Stimulated activated CD8-positive, alpha-beta memory T cell treated with anti-CD3 and anti-CD28 coated beads, Interleukin-15, amount 100 ng/mL, for 48 hours (primary cell): ENCODE measurements at places on chromosomes 6 and 20.
A peak's percentile ranks its signal among the peaks of the same experiment; 100 is the strongest.

GRCh38 chr6:340991-341827, 48.9 kb downstream of the DUSP22 start:
- no peak for DNase-seq

GRCh38 chr20:48335308-48336050, 492.3 kb downstream of the PREX1 start:
- DNase-seq, result no peak

GRCh38 chr6:113172531-113172966, 684.6 kb upstream of the MARCKS start:
- DNase-seq, result no peak

- DNase-seq, result no peak
Observed at GRCh38 chr20:63205896-63206295, 10.0 kb downstream of the YTHDF1 start.

GRCh38 chr20:32332614-32333013, 25.5 kb upstream of the ASXL1 start:
- DNase-seq, result no peak

GRCh38 chr6:132931936-132932514, 117.7 kb downstream of the RPS12 start:
- no peak for DNase-seq

- no peak for DNase-seq
Observed at GRCh38 chr6:149855040-149855654, 9.0 kb downstream of the LRP11 start.

DNA sequence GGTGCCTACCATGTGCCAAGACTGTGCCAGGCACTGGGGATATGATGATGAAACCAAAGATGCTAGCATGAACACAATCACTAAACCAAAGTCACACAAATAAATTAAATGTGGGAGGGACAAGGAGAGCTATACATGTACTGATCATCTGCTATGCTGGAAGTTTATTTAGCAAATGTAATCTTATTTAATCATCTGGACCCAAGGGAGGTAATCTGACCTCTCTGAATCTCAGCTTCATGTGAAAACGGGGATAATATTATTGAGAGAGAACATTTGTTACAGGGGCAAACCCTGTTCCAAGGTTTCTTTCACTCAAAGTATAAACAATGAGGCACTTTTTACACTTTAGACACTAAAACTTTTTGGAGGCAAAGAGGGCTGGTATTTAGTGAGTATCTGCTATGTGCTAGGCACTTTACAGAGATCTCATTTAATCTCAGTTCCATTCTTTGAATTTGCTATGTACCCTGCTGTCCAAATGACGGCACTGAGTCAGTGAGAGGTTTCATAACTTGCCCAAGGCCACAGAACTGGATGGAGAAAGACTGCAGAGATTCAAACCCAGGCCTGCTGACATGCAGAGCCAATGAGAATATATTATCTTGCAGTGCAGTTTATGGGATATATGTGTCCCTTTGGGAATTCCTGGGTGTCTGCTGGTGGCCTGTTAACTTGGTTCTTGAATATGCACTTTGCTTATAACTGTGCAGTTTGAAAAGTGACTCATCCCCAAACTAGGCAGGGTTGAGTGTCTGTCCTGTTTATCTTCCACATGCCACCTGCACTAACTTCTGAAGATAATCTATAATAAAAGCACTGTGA, 3.3 kb upstream of the ASXL1 start:
- DNase-seq, result no peak

DNA sequence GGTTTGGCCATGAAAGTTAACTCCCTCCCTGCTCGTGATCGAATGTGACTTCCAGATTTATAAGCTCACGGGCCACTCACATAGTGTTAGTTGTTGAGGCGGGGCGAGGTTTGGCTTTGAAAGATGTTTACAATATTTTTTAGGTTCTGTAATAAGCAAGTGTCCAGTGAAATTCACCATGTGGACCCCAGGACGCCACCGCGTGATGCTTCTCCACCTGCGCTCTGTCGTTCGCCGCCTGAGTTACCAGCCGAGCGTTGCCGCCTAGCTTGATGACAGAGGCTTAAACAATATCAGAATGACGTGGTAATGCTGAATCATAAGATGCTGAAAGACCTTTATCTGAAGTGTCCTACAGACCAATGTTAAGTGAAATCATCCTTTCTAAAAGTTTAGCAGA, 241.0 kb downstream of the MYLK4 start:
- DNase-seq, result no peak

- DNase-seq, result no peak
Observed at GRCh38 chr6:35435074-35435837, 16.9 kb upstream of the FANCE start.

- DNase-seq, result no peak
Observed at GRCh38 chr20:19993958-19994669, 23.0 kb upstream of the NAA20 start.

DNA sequence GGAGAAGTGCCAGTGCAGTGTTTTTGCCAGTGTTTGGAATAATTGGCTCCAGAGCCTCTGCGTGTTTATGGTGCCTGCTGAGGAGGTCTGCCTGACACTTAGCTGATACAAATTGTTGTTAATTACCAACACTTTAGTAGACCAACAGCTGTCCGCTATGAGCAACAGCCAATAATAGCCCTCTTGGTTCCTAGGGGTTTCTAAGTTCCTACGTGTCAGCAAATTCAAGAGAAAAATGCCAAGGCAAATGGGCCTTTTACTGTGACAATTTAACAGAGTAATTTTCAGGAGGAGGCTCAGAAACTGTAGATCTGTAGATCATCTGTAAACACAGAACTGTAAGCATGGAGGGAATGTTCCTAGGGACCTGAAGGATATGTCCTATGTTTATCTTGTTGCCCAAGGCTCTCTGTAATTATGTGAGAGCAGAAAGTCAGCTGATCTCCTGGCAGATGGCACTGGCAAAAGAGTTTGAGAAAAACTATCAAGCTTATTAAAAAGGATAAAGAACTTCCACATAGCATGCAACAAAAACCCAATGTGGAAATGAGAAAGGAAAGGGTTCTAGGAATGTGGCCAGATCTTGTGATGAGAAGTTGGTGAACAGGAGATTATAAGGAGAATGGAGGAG, 157.7 kb downstream of the GJA1 start:
- DNase-seq, result no peak

DNA sequence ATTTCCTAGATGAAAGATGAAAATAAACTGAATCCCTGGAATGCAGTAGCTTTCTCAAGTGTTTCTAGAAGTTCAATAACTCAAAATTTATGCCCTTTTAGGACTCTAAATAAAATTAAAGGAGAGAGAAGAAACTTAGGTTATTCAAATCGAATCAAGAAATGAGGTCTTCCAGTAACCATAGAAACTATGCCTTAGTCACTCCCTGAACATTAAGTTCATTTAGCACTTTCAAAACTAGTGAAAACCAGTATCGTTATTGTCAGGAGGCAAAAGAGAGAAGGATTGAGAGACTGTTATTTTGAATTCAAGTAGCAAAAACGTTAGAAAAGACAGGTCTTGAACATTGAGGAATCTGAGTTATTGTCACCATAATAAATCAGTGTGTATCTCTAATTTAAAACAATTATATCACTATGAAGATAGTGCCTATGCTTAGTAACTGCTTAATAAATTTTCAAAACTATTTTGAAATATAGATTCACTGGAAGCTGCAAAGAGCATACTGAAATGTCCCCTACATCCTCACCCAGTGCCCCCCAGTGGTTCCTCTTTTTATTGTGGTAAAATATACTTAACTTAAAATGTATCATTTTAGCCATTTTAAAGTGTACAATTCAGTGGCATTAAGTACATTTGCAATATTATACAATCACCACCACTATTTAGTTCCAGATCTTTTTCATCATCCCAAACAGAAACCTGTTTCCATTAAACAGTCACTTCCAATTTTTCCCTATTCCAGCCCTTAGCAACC, 4.6 kb downstream of the RPP21 start:
- DNase-seq, result no peak

- DNase-seq, result no peak
Observed at GRCh38 chr6:36636687-36637418, 41.7 kb upstream of the CDKN1A start.

GRCh38 chr20:16407251-16408067, 165.8 kb downstream of the KIF16B start:
- no peak for DNase-seq

DNA sequence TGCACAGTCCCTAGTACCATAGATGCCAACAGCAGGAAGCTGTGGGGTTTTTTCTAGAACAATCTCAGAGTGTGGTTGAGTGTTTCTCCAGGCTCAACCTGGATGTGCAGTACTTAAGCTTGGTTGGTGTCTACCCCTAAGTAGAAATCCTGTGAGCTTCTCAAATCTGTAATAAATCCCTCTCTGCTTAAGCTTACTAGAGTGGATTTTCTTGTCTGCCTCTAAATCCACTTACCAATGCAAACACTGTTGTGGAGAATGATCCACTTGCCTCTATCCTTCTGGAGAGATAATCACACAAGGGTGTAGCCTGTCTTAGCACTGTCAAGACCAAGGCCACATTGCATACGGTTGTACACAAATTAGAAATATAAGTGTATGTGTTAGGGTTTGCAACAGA, 43.3 kb upstream of the CLIC5 start:
- DNase-seq, result no peak

DNA sequence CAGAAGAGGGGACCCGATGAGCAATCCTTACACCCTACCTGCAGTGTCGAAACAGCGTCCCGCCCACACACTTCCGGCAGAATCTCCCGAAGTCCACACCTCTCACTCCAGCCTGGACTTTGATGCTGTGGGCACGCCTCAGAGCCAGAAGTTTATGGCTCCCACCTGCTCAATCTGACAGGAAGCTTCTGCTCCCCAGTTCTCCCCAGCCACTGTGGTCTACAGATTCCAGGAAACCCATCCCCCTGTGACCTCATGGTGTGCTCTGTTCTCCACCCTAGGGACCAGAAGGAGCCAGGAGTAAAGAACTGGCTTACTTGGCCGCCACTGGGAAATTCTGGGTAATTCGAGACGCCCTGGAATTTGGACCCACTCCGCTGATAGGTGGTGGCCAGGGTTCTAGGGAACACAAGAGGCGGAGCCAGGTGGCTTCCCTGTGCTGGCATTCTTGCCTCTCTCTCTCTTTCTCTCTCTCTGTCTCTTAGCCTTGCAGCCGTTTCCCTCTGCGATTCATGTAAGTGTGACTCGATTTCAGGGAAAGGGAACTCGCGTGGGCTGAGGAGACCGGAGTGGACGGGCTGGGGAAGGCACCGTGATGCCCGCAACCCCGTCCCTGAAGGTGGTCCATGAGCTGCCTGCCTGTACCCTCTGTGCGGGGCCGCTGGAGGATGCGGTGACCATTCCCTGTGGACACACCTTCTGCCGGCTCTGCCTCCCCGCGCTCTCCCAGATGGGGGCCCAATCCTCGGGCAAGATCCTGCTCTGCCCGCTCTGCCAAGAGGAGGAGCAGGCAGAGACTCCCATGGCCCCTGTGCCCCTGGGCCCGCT, at the start of gene TRIM15:
Gene TRIM15 (plus strand): TSS at position 457 of the 828 bp plus-strand sequence. CDS start 139 bp downstream, at position 596.
- DNase-seq, result peak; percentile 51

GRCh38 chr20:57186192-57186591, 80.2 kb downstream of the BMP7 start:
- no peak for DNase-seq

DNA sequence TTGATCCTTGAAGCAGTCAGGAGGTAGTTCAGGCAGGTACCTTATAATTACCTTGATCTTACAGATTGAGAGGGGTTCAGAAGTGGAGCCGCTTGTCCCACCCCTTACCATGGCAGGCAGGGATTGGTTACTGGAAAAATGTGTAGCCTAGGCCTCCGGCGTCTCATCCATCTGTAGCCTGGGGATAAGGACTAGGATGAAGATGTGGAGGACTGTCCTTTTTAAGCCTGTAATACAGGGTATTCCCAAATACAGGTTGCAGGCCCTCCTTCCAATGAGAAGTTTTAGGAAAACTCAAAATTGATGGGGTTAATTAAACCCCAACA, 2.8 kb downstream of the HMGA1 start:
- DNase-seq, result no peak

GRCh38 chr6:54747955-54748354, 98.6 kb upstream of the FAM83B start:
- DNase-seq, result no peak

- no peak for DNase-seq
Observed at GRCh38 chr6:69774740-69775584, 21.8 kb downstream of the LMBRD1 start.

DNA sequence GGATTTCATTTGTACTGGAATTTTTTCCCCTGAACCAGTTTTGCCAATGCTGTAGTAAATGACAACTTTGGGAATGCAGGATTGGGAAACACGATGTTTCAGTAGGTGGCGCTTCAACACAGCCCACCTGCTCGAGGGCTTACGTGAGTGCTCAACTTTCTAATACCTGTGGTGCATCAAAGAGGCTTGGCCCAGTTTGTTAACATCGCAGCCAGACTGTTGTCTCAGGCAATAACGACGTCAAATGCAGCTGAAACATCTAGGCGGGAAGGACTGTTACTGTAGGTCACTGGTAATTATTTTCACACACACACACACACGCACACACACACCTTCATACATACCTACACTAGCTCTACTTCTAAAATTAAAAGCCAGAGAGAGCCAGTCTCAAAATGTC, 815.5 kb upstream of the SLC35B3 start:
- DNase-seq, result no peak

- DNase-seq, result no peak
Observed at GRCh38 chr20:58698741-58699622, 6.4 kb downstream of the NPEPL1 start.

- no peak for DNase-seq
Observed at GRCh38 chr6:34657307-34657978, 39.1 kb downstream of the ILRUN start.

- DNase-seq, result peak; percentile 62
Observed at GRCh38 chr6:30541515-30542403, 14.5 kb downstream of the GNL1 start.

- peak; percentile 69 for DNase-seq
Observed at GRCh38 chr20:1215386-1216170, 10.3 kb upstream of the RAD21L1 start.

GRCh38 chr6:121437851-121438651, 2.6 kb downstream of the GJA1 start:
- no peak for DNase-seq

DNA sequence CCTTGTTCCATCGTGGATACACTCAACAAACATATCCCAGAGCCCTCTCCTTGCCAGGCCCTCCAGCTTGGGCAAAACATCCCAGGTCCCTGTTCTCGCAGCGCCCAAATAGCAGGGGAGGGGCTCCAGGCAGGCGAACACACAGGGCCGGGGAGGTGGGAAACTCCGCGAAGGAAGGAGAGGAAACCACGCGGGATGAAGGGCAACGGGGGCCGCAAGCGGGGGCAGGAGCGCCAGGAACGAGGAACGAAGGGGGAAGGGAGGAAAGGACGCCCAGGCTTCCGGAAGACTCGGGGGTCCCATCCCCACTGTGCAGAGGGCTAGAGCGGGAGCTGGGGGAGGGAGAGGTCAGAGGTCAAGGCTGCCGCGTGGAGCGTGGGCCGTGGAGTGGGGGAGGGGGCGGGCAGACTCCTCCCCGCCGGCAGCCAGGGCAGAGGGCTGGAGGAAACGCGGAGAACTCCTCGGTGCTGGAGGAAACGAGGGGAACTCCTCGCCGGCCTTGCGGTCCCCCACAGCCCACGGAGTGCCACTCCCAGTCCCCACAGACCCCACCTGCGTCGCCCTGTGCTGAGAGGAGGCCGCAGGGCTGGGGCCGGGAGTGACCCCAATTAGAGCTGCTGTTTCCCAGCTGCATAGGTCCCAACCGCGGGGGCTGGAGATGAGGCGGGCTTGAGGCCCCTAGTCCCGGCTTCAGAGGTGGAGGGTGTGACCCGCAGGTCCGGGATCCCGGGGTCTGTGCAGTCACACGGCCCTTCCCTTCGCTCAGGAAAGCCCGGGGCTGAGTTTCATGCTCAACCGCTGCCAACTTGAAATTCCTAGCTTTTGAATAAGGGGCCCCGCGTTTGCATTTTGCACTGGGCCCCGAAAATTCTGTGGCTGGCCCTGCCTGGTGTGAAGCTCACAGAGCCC, 1.2 kb upstream of the RBM38 start:
- peak; percentile 61 for DNase-seq

- DNase-seq, result no peak
Observed at GRCh38 chr6:114216789-114217467, 125.9 kb downstream of the HS3ST5 start.
